Esophagus squamous epithelium (tissue), 5 donors: ENCODE measurements at places on chromosomes 2 and 18.

- no peak for DNase-seq
These were observed 142.0 kb upstream of the UNC80 start for GRCh38 chr2:209629597-209629996.

DNA sequence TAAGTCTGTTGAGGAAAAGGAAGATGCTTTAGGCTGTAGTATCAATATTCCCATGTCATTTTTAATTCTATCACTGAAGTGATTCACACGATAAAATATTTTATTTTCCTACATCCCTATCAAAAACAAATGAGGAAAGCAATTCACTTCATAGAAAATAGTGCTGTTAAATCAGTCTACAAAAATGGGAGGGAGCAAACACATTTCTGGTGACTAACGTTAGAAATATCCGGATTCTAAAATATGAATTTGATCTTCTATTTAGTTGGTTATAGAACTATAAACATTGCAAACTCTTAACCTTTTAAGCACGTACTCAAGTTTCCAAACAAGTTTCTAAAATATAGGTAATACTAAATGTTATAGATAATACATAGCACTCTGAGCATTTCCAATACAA, 20.8 kb downstream of the ATF2 start:
- DNase-seq, result no peak

DNA sequence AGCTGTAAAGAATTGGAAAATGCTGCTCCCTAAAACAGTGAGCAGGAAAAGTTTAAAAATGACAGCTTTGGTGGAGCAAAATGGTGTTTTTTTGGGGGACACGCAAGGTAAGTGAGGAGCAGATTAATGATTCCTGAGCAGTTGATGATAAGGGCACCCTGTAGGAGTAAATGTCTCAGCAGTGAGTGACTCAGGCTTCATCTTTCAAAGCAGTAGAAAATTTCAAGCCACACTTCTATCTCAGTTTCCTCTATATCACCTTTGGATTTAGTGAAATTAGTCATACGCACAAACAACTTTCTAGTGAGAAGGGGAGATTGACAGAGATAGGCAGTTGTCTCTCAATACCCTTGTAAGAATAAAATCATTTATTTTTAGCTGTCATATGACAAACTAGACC, 709.0 kb upstream of the FAM98A start:
- DNase-seq, result no peak

DNA sequence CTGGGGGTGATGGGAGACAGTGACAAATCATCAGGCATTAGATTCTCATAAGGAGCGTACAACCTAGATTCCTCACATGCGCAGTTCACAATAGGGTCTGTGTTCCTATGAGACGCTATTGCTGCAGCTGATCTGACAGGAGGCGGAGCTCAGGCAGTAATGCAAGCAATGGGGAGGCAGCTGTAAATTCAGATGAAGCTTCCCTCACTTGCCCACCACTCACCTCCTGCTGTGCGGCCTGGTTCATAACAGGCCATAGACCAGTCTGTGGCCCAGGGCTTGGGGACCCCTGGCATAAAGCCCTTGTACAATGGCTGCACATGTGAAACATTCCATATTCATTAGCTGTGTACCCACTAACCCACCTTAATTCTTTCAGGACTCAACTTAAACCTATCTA, 18.0 kb downstream of the NMUR1 start:
- no peak for DNase-seq

DNA sequence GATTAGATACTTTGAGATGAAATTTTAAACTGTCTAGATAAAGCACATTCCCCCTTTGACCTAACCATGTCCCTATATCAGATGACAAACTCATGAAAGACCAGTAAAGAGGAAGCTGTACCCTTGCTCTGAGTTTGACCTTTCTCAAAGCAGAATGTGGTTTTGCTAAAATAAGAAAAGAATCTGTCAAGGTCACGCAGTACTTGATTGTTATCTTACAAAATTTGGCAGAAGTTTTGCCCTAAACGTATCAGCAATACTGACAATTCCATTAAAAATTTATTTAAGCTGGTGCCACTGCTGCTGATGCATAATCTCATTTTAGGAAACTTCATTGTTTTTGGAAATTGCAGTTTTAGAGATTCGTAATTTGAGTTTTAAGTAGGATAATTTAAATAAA, 31.2 kb upstream of the GALM start:
- DNase-seq, result no peak

GRCh38 chr2:28465148-28465885, 30.5 kb upstream of the PLB1 start:
- no peak for DNase-seq

- DNase-seq, result no peak
These were observed 404.4 kb downstream of the SOCS6 start for GRCh38 chr18:70693246-70693645.
